Thyroid gland (tissue), 4 donors: ENCODE measurements at places on chromosomes 5 and 9. TPM values are rescaled to one million over a fixed set of nuclear protein-coding genes. Genes with fewer than 3 reads are reported as not detected.
A peak's percentile ranks its signal among the peaks of the same experiment; 100 is the strongest.

MEIKIN gene
- not detected for total RNA-seq

DNA sequence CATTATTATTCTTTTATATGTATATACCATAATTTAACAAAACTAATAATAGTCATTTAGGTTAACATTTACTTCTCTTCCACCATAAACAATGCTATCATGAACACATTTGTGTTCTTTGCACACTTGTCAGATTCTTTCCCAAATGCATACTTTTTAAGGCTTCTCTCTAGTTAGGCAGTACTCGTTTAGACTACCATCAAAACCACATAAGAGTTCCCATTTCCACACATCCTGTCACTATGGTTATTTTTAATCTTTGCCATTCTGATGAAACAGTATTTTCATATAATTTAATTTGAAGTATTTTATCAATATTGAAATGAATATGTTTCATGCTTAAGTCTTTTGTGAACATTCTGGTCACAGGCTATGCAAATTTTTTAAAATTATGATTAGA lies 15.1 kb downstream of the DROSHA start:
- H3K27me3 ChIP-seq = no peaks in the 10 kb centered on the region
- no peak overlapping the region for H3K27ac ChIP-seq
- no peaks in the 10 kb centered on the region for H3K4me1 ChIP-seq
- H3K36me3 ChIP-seq = peaks cover 51% of the 10 kb centered on the region

- no peak overlapping the region for H3K4me3 ChIP-seq
- no peak for DNase-seq
- H3K27me3 ChIP-seq = no peaks in the 10 kb centered on the region
- peaks cover 7% of the 10 kb centered on the region for H3K4me1 ChIP-seq
- no peak overlapping the region for H3K27ac ChIP-seq
- H3K36me3 ChIP-seq = no peaks in the 10 kb centered on the region
Measured at GRCh38 chr9:84212982-84213381, 127.6 kb downstream of the SLC28A3 start.

GRCh38 chr9:112751056-112751795 lies 666 bp downstream of the SNX30 start:
- peak overlapping the region; percentile 27 for H3K4me3 ChIP-seq
- no peaks in the 10 kb centered on the region for H3K36me3 ChIP-seq
- H3K27ac ChIP-seq = peak overlapping the region; percentile 21
- peak; percentile 35 for DNase-seq
- no peaks in the 10 kb centered on the region for H3K27me3 ChIP-seq

CDC25C gene
- 0.27 TPM for total RNA-seq

DNA sequence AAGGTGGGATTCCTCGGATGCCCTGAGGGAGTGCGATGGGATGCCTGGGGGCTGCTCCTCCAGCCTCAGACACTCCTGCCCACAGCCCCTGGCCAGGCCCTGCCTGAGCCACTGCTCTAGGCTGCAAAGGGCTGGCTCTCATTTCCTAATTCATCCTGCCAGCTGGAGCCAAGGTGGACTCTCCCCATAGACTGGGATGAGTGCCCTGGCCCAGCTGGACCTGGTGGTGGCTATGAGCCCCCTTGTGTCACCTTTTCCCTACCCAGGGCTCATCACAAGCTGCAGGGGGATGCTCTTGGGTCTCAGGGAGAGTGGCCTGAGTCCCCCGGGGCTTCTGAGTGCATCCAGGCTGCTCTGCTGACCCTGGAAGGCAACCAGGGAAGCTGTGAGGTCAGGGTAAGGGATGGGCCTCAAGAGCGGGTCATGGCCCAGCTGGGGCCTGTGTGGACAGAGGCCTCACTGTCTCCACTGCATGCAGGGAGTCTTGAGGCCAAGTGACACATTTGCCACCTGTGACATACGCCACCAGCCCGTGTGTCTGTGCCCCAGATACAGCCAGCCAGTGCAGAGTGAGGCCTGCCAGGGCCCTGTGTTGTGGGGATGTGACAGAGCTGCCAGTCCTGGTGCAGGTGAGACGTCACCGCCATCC lies 102.7 kb upstream of the IER5L start:
- H3K27ac ChIP-seq = no peak overlapping the region
- H3K4me3 ChIP-seq = no peak overlapping the region
- peaks cover 9% of the 10 kb centered on the region for H3K4me1 ChIP-seq
- no peaks in the 10 kb centered on the region for H3K27me3 ChIP-seq

GRCh38 chr5:133925269-133925668 lies 43.2 kb downstream of the C5orf15 start:
- no peaks in the 10 kb centered on the region for H3K4me1 ChIP-seq
- H3K36me3 ChIP-seq = no peaks in the 10 kb centered on the region
- H3K27ac ChIP-seq = no peak overlapping the region
- no peak for DNase-seq
- H3K27me3 ChIP-seq = no peaks in the 10 kb centered on the region

UIMC1 gene
- 30.0 TPM for total RNA-seq

DOLK gene
- 21.9 TPM for total RNA-seq

- H3K27me3 ChIP-seq = peaks cover 4% of the 10 kb centered on the region
- peak overlapping the region; percentile 10 for H3K27ac ChIP-seq
- no peak for DNase-seq
- peaks cover 18% of the 10 kb centered on the region for H3K4me1 ChIP-seq
Measured at GRCh38 chr9:135296735-135297455, 182.7 kb upstream of the PPP1R26 start.

DNA sequence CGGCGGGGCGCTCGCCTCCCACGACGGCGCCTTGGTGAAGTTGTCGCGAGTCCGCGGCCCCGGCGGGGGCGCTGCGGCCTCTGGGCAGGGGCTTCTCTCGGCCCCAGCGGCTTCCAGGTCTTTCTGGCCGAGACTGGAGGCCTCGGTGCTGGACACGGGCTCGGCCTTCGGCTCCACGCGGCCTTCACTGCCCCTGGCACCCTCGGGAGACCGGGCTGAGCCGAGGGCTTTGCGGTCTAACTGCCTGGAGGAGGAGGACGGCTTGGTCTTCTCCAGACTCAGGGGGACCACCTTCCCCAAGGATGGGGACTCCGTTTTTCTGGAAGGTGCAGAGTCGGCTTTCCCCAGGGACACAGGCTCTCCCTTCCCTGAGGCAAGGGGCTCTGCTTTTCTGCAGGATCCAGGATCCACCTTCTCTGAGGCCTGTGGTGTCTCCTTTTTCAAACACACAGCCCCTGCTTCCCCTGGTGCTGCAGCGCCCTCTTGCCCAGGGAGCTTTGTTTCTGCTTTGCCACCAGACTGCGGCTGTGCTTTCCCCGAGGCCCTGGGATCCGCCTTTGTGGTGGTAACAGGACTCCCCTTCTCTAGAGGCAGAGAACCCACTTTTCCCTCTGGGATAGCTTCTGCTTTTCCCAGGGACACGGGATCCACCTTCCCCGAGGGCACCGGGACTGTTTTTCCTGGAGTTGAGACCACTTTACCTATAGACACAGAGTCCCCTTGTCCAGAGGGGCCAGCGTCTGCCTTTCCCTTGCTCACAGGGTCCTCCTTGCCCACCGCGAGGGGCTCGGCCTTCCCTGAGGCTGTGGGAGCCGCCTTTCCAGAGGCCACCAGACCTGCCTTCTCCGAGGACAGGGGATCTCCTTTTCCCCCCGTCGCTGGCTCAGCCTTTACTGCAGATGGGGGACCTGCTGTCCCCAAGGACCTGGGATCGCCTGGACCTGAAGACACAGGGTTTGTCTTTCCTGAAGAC lies 12.3 kb downstream of the GPRIN1 start:
- DNase-seq = no peak
- H3K27me3 ChIP-seq = no peaks in the 10 kb centered on the region
- no peaks in the 10 kb centered on the region for H3K36me3 ChIP-seq
- no peak overlapping the region for H3K4me3 ChIP-seq

DMRT3 gene
- total RNA-seq = 9.1 TPM

SHC3 gene
- 1.1 TPM for total RNA-seq

DNA sequence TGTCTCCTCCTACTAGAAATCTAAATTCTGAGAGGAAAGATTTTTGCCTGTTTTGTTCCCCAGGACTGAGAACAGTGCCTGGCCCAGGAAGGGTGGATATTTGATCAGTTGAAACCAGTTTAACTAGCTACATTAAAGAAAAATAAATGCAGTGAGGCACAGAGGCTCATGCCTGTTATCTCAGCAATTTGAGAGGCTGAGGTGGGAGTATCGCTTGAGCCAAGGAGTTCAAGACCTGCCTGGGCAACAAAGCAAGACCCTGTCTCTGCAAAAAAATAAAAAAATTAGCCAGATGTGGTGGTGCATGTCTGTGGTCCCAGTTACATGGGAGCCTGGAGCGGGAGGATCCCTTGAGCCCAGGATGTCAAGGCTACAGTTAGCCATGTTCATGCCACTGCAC lies 104.8 kb upstream of the CPEB4 start:
- no peak overlapping the region for H3K4me3 ChIP-seq
- no peak for DNase-seq
- peaks cover 29% of the 10 kb centered on the region for H3K4me1 ChIP-seq
- H3K27me3 ChIP-seq = no peaks in the 10 kb centered on the region
- H3K36me3 ChIP-seq = no peaks in the 10 kb centered on the region
- peak overlapping the region; percentile 64 for H3K27ac ChIP-seq

DNA sequence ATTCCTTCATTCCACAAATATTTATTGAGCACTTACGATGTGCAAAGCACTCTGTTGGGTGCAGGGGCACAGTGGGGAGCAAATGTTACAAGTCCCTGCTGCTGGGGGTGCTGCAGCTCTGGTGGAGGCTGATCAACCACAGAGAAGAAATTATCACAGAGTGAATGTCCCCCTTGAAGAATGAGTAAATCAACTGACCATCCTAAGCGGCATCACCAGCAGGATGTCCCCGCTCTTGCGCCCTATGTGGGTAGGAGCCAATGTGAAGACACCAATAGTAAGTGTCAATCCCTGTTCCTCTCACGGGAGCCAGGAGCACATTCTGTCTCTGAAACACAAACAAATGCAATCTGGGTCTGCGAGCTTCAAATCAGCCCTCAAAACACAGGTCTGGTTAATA lies 47.4 kb upstream of the TBC1D9B start:
- no peaks in the 10 kb centered on the region for H3K36me3 ChIP-seq
- no peak for DNase-seq
- H3K27me3 ChIP-seq = no peaks in the 10 kb centered on the region
- no peak overlapping the region for H3K27ac ChIP-seq
- H3K4me1 ChIP-seq = no peaks in the 10 kb centered on the region

DBH gene
- 0.11 TPM for total RNA-seq

RANBP3L gene
- total RNA-seq = 7.7 TPM

SKP1 gene
- total RNA-seq = 234 TPM

GRCh38 chr5:5983261-5983980 lies 394.9 kb downstream of the MED10 start:
- H3K27me3 ChIP-seq = no peaks in the 10 kb centered on the region
- H3K4me1 ChIP-seq = peaks cover 3% of the 10 kb centered on the region
- H3K4me3 ChIP-seq = no peak overlapping the region
- no peak overlapping the region for H3K27ac ChIP-seq
- H3K36me3 ChIP-seq = no peaks in the 10 kb centered on the region

DNA sequence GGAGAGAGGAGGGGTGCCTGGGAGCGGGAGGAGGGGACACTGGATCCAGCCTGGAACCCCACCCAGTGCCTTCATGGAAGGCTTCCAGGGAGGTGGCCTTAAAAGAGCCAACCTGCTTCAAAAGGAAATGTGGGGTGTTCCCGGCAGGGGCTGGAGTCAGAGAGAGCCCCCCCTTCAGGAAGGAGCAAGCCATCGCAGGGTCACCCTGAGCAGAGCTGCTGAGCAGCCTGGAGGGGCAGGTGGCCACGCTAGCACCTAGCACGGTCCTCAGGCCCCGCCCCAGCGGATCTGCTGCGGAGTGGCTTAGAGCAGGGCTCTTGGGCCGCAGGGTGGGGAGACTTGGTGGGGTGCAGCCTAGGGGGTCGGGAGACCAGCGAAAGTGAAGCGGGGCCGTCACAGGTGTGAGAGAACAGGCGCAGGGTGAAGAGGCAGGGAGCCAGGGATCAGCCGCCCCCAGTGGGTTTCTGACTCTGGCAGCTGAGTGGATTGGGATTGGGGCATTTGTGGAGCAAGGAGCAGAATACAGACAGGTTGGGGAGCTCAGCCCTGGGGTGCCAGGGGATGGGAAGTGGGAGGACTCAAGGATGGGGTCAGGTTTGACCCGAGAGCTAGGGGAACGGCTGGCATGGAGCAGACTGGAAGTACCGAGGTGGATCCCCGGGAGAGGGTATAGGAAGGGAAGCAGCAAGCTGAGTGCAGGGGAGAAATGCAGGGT lies 1.5 kb downstream of the LCN2 start:
- no peak for DNase-seq
- no peak overlapping the region for H3K27ac ChIP-seq
- no peaks in the 10 kb centered on the region for H3K36me3 ChIP-seq
- H3K4me1 ChIP-seq = peaks cover 28% of the 10 kb centered on the region
- H3K27me3 ChIP-seq = no peaks in the 10 kb centered on the region

DNA sequence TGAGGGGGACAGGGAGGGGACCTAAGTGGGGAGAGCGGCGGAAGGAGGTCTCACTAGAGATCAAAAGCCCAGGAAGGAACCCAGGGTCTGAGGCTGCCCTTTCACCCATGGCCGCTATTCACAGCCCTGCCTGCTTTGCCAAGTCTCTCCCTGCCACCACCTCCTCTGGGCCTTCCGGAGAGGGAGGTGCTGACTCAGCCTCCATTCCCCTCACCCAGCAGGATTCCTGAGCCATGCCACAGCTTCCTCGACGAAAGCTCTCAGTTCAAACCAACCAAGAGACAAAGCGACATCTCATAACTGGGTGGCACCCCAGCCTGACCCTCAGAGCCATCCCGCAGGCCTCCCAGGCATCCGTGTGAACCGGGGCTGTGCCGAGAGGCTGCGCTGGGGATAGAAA lies 36.7 kb downstream of the PAX5 start:
- no peak overlapping the region for H3K4me3 ChIP-seq
- no peaks in the 10 kb centered on the region for H3K36me3 ChIP-seq
- H3K27me3 ChIP-seq = no peaks in the 10 kb centered on the region
- H3K4me1 ChIP-seq = no peaks in the 10 kb centered on the region
- DNase-seq = no peak

DNA sequence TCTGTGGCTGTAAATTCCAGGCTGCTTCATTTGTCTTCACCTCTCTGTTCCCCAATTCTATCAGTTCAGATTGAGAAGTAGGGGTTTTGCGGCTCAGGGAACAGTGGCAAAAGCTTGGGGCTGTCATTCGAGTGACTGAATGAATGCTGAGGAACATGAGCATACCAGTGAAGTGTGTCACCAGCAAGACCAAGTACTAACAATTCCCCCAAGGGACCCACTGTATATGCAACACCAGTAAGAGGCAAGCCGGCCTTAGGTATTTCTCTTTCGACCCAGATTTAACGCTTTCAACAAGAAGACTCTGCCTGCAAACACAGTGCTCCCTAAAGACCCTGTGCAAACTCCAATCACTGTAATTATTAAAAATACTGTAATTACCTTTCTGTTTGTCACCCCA lies 25.8 kb downstream of the KLHL3 start:
- peaks cover 40% of the 10 kb centered on the region for H3K4me1 ChIP-seq
- no peak overlapping the region for H3K27ac ChIP-seq
- H3K36me3 ChIP-seq = no peaks in the 10 kb centered on the region
- H3K4me3 ChIP-seq = no peak overlapping the region
